Activated T-helper 9 cell treated with anti-CD3 and anti-CD28 coated beads, Interleukin-2, amount 50 U/mL, for 16 hours (primary cell): ENCODE measurements at places on chromosomes 5 and 9.

GRCh38 chr9:87307848-87308247 is 189.8 kb upstream of the DAPK1 start:
- no peak for DNase-seq

- DNase-seq, result no peak
These were observed 2.8 kb upstream of the GPR150 start for GRCh38 chr5:95617057-95617456.

DNA sequence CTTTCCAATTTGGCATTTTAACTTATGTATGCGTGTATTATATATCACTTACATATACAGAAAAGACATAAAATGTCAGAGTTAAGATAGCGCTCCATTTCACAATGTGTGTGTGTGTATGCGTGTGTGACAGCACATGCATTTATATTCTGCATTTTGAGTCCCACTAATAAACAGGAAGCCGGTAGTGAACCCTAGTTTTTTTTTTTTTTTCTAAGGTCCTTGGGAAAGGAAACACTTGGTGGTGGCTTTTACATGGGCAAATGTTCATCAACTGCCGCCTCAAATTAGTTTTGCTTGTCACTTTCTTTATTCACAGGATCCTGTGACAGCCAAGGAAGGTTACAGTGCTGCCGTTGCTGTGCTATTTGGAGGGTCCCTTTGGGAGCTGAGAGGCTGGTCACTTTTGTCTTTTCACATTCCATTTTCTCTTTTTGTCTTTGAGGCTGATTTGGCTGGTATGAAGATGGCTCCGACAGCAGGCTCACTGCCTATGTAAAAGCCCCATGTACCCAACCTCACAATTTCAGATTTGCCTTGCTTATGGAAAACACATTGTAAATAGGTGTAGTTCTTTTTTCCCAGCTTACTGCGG is 298.9 kb downstream of the CSNK1G3 start:
- DNase-seq, result no peak

DNA sequence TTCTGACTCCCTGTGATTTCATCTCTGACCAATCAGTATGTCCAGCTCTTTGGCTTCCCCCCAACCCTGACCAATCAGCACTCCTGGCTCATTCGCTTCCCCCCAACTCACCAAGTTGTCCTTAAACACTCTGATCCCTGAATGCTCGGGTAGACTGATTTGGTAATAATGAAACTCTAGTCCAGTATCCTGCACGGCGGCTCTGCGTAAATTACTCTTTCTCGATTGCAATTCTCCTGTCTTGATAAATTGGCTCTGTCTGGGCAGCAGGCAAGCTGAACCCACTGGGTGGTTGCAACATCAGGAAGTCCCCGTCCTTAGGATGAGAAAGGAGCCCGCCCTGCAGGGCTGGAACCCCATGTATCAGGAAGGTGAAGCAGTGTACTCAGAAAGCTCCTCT is 10.4 kb downstream of the FCN2 start:
- no peak for DNase-seq

DNA sequence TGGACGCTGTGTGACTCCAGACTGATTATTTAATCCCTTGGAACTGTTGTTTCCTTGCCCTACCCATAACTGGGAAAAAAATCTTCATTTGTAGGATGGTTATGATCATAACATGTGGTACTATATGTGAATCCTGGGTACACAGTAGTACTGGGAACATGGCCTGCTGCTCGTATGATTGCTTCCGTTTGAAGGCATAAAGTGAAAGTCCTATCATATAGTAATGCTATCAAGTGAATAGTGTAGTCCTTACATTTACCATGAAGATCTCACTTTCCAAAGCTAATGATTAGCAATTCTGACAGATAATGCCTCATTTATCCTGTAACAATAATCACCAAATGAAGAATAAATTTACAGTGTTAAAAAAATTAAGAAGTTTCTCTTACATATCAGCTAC is 53.2 kb downstream of the MEF2C start:
- no peak for DNase-seq

GRCh38 chr9:6351737-6352136 is 23.6 kb downstream of the TPD52L3 start:
- no peak for DNase-seq

DNA sequence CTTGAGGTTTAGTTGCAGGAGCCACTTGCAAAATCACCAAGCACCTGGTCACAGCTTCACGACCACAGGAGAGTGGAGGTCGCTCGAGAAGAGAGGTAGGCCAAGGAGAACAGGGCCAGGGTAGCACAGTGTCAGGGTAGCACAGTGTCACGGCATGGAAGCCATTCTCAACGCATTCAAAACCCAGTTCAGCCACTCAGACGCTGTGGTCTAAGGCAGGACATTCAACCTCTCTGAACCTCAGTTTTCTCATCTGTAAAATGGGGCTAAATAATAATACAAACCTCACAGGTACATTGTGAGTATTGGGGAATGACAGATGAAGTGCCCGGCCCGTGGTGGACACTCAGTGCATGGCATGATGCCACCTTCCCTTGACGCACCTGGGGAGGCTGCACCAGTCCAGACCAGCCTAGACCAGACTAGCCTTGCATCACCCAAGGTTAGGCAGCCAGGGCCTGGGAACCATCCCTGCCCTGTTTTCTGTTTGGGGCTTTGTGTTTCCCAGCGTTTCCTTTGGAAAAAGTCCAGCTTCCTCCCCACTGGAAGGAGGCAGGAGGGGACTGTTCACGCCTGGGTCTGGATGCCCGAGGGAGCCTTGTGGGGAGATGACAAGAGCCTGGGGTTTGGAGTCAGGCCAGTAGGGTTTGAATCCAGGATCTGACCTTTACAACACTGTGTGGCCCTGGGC is 7.8 kb upstream of the LMX1B start:
- no peak for DNase-seq

GRCh38 chr5:111320953-111321352 is 96.8 kb downstream of the CAMK4 start:
- DNase-seq, result no peak

DNA sequence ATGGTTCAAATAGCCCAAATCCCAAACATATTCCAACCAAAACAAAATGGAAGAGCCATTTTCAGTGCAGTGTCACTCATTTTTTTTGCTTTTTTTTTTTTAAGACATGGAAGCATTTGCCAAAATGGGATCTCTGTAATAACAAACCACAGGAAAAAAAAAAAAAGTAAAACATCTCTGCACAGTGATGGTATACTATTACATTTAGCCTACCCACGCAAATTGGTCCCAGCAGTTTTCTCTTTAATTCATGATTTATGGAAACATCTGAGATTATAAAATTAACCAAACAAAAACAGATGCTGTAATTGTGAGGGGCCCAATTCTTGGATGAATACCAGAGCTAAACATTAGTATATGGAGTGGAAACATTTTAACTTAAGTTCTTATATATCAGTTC is 566.6 kb downstream of the ZNF608 start:
- DNase-seq, result no peak

- no peak for DNase-seq
These were observed 113.5 kb downstream of the TSSK1B start for GRCh38 chr5:113321276-113321675.

DNA sequence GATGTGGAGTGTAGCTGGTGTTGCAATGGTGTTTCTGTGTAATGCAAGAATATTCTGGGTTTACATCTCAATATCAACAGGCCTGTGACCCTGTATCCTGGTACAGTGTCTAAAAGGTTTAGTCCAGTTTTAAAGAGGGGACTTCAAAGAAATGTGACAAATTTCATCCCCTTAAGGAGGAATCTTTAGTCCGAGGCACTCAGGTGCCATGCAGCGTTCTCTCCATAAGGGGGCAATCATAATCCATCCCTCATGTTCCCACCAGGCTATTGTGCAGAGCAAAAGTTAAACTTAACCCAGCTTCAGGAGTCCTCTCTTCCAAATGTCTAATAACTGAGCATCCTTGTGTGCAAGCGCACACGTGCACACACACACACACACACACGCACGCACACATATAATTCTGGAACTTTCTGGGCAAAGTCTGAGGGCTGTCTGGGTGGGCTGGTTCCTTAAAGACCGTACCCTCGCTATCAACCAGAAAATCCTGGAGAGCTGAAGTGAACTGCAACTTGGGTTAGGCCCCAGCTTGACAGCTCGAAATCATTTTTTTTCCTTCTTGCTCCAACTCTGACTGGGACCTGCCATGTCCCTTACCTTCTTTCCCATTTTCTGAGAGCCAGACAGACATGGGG is 46.0 kb downstream of the CRB2 start:
- DNase-seq, result no peak

- no peak for DNase-seq
These were observed 91.8 kb upstream of the DMRTA1 start for GRCh38 chr9:22354699-22355384.

DNA sequence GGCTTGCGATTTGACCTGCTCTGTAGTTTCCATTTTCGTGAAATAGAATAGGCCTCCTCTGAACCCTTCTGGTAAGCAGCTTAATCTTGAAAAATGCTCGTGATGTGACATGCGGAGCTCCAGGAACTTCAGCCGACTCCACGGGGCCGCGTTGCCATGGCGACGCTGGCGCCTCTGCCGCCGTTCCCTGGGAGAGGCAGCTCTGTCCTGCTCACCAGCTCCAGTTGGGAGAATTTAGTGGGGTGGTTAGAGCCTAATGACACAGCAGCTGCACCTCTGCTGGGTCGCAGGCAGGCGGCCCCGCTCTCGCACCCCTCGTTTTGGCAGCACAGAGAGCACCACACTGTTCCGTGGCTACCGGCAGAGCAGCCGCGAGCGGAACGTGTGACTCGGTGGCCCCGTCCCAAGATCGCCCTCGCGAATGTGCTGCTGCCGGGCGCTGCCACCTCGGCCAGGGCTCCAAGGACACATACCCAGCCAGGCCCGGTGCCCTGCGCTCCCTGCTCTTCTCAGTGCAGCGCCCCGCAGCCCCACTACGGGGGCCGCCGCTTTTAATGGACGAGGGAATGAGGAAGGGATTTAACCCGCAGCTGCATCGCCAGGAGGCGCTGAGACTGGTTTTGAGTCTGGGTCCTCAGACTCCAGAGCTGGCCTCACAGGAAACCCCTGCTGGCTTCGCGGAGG is 131.2 kb upstream of the LMX1B start:
- DNase-seq, result no peak

GRCh38 chr5:74314906-74315305 is 325.6 kb downstream of the ENC1 start:
- no peak for DNase-seq

GRCh38 chr5:171310212-171310818 is 1.3 kb downstream of the TLX3 start:
- DNase-seq, result no peak

- DNase-seq, result no peak
These were observed 8.3 kb downstream of the TSLP start for GRCh38 chr5:111079846-111080245.

GRCh38 chr9:135491764-135492163 is 8.7 kb upstream of the MRPS2 start:
- no peak for DNase-seq

- no peak for DNase-seq
These were observed 1.2 kb downstream of the TLR4 start for GRCh38 chr9:117705386-117705785.

DNA sequence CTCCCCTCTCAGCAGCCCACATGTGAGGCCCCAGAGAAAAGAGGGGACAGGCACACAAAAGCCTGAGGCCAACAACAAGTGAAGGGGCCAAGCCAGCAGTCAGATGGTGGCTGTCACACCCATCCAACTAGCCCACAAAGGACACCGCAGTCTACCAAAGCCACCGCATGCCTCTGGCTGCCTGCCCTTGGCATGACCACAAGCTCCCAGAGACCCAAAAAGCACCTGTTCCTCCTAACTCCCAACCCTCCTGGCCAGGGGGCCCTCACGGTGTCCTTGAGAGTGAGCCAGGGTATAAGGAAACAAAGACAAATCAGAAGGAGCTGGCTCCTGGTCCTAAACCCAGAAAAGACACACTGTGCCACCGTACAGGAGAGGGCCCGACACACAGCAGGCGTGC is 77.8 kb upstream of the LRRTM2 start:
- no peak for DNase-seq

- no peak for DNase-seq
These were observed at the start of gene LHFPL2 for GRCh38 chr5:78648359-78649210. TSS of gene LHFPL2 (minus strand) at chr5:78648772. CDS start at chr5:78510213, 138,559 bp downstream.

GRCh38 chr5:144089401-144090021 is 80.9 kb downstream of the YIPF5 start:
- DNase-seq, result no peak

DNA sequence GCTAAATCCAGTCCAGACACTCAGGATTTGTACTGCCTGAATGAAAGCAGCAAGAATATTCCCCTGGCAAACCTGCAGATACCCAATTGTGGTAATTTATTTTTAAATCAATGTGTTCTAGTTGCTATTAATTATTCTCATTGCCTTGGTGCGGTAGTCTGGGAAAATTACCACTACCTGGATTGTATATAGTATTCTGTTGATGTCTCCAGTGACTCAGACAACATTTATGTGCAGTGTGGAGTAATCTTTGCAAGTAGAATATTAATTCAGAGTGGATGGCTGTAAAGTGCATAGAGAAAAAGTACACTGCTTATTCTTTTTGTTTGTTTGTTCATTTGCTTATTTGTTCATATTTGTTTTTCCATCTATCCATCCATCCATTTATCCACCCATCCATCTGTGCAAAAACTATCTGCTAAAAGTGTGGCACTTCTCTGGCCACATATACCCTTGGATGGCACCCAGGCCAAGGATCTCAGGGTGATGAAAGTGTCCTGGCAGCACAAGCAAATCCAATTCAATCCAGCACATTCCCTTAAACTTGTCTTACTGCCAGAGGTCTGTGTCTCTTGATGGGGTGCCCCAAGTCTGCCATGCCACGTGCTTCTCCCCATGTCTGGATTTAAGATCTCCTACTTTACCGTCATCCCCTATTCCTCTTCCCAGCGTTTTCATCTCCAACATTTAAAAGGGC is 41.3 kb downstream of the NTRK2 start:
- DNase-seq, result no peak

- DNase-seq, result no peak
These were observed 46.5 kb downstream of the AUH start for GRCh38 chr9:91315191-91315590.

DNA sequence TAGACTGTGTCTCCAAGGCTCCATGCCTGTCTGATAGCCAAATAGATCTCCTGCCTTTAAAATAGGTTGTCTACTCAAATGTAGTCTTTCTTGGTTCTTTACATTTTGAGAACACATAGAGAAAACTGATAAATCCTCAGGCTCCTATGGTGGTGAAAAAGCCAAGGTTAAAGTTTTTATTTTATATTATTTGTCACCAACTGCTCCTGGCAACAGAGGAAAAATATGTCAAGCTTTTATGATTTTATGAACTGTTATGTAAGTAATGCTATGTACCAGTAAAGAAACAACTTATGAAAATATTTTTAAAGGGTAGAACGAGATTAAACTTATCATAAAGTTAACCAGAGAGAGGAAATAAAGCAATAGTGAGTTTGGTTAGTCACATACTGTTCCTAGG is 222.8 kb downstream of the NR2F1-AS1 start:
- DNase-seq, result no peak

- DNase-seq, result no peak
These were observed 51.3 kb downstream of the BAAT start for GRCh38 chr9:101333490-101333889.
